ENCODE measurements at places on chromosomes 7 and 10.

GRCh38 chr7:140683657-140684056, 10.9 kb downstream of the ADCK2 start:
- DNase-seq: no peak

GRCh38 chr7:92850516-92850915, 14.1 kb upstream of the CDK6 start:
- DNase-seq: no peak

GRCh38 chr10:90318659-90319058, 539.2 kb downstream of the HTR7 start:
- DNase-seq: no peak

GRCh38 chr7:46710927-46711326, 789.9 kb upstream of the IGFBP3 start:
- DNase-seq: no peak

DNA sequence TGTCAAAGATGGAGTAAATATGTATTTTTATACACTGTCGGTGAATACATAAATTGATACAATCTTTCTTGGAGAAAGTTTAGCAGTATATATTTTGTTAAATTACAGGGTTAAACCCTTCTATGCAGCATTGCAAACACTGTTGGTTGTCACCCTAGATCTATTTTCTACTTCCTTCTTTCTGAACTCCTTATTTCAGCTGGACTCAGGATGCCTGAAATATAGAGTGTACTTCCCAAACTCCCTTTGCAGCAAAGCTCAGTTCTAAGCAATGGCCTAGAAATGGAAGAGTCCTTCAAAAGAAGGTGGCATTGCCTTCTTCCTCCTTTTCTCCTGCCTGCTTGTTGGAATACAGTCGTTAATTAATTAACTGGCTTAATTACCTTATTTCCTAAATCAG, 20.6 kb downstream of the CUBN start:
- DNase-seq: no peak

GRCh38 chr7:94595717-94596116, 60.2 kb downstream of the SGCE start:
- no peak for DNase-seq

DNA sequence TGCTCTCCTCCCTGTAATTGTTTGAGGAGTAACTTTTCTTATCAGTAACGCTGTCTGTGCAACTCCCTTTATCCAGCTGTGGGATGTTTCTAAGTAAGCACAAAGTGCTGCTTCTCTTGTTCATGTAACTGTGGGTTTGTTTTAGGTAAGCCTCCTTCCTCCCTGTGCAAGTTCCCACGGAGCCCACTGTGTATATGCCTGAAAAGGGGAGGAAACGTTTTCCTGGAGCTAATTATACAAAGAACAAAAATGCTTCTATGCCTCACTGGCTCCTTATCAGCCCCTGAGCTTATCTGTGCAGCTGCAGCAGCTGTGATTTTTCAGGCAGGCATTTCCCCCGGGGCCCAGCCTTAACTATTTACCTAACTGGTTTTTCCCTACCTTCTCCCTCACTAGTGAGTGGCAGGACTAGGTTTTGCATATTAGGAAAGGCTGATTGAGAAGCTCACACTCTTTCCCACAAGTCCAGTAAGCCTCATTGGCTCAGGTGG, 593.4 kb upstream of the GHITM start:
- peak; percentile 60 for DNase-seq
